ENCODE measurements at places on chromosomes 3 and 15. TPM values are rescaled to one million over a fixed set of nuclear protein-coding genes. Genes with fewer than 3 reads are reported as not detected.

The FETUB gene
- 0.10 TPM for total RNA-seq

The PIGZ gene
- total RNA-seq: 1.5 TPM

The CLDN18 gene
- not detected for total RNA-seq

The GOLGA6L7 gene
- total RNA-seq: not detected

The DUOXA1 gene
- total RNA-seq: 0.06 TPM

The RNU5B-1 gene
- total RNA-seq: not detected

The SCAMP2 gene
- 65.1 TPM for total RNA-seq

The EPHB1 gene
- total RNA-seq: 0.23 TPM

The TERC gene
- not detected for total RNA-seq

The SLC28A1 gene
- total RNA-seq: not detected

The IGSF10 gene
- total RNA-seq: 0.35 TPM

The CEP97 gene
- 4.4 TPM for total RNA-seq

The TMEM44 gene
- 11.1 TPM for total RNA-seq

The KBTBD12 gene
- not detected for total RNA-seq

The STRIT1 gene
- not detected for total RNA-seq

The DNAJC13 gene
- 12.8 TPM for total RNA-seq
